ENCODE measurements at places on chromosomes 6 and 20.
A peak's percentile ranks its signal among the peaks of the same experiment; 100 is the strongest.

DNA sequence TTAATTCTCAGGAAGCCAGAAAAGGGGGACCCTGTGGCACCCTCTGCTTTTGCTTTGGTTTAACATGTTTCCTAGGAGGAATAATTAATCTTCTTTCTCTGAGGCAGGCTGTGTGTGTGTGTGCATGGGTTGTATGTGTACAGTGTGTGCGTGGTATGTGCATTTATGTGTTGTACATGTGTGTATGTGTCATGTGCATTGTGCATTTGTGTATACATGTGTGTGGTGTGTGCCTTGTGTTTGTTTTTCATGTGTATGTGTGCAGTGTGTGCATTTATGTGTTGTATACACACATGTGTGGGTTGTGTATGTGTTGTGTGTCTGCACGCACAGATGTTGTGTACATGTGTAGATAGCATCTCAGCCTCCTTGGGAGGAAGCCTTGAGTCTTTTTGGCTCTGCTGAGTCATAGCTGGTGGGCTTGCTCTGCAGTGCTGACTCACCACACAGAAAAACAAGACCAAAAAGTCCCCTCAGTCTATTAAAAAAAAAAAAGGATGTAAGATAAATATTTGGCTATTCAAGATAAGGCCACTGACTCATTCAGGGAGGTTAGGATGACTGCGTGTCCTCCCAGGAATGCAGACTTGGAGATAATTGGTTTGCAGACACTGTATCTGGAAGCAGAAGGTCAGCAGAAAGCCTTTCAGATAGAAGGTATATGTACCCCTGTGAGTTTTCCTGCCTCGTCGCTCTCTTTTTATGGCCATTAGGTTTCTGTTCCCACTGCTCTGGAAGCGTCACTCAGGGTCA, 58.6 kb downstream of the SYNJ2 start:
- DNase-seq = no peak

DNA sequence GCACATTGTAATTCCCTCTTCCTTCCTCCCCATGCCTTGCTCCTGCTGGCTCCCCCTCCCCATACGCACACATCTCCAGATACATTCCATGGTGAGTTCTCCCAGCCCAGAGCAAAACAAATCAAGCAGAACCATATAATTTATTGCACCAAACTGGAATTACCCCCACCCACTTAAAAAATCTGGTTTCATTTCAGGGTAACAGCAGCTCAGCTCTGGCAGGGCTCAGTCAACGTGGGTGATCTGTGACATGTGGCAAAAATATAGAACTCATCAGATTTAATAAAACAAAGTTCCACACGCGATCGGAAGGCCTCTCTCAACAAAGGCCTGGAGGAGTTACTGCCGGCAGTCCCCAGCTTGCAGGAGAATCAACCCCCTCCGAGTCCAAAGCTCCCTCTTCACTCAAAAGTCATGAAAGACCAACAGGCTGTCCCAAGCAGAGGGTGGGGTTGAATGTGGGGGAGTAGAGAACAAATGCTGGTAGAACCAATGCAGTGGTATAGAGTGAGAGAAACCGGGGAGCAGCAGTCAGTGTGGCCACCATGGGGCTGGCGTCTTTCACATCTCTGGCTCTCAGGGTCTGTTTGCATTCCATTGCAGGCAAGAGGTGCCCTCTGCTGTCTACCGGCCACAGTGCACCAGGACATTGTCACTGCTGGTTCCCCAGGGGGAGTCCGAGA, 323.3 kb upstream of the NT5E start:
- peak; percentile 60 for DNase-seq

- no peak for DNase-seq
Observed at GRCh38 chr6:133202610-133203343, 38.4 kb upstream of the EYA4 start.

GRCh38 chr6:105747823-105748405, 338.2 kb upstream of the PRDM1 start:
- no peak for DNase-seq

GRCh38 chr20:32535953-32536823, 48.9 kb downstream of the NOL4L start:
- DNase-seq = peak; percentile 95

- DNase-seq = peak; percentile 52
Observed at GRCh38 chr6:101114703-101115102, 233.6 kb upstream of the ASCC3 start.

DNA sequence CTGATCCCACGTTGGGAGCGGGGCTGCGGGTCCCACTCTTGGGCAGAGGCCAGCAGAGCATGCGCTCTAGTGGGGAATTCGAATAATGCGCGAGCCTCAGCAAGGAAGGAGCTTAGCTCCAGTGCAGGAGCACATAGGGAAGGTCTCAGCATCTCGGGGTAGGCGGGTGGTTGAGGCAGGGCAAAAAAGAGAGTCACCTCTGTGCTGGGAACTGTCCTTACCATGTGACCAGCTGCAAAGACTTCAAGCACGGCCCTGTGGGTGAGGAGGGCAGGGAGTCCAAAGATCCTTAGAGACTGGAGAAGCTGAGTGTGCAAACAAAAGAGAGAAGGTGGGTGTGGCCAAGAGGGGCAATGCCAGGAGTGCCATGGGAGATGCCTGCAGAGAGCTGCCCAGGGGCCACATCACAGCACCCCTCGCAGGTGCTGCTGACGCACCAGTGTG, 79.2 kb upstream of the CD93 start:
- no peak for DNase-seq

DNA sequence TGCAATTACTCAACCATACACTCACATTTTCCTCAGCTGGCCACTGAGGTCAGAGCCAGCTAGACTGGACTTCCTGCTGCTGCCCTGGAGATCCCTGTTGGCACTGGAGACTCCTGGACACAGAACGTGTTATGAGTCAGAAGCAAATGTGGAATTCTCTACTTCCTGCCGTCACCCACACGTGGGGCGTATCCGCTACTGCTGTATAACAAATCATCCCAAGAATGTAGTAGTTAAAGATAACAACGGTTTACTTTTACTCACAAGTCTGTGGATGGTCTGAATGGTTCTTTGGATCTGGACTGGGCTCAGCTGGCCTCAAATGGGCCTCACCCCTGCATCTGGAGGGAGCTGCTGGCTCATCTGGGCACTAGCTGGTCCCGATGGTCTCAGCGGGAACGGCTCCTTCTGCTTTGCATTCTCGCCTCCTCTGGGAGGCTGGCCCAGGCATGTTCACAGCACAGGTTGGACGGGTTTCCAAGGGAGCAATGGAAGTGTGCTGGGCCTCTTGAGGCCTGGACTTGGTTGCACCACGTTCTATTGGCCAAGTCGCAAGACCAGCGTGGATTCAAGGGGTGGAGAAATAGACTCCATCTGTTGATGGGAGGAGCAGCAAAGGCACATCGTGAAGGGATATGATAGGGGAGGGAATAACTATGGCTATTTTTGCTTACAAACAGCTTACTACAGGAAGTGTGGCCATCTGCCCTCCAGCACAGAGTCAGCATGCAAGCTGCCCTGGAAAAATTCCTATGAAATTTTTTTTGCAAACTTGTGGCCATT, 118.5 kb downstream of the SNX5 start:
- DNase-seq = no peak

DNA sequence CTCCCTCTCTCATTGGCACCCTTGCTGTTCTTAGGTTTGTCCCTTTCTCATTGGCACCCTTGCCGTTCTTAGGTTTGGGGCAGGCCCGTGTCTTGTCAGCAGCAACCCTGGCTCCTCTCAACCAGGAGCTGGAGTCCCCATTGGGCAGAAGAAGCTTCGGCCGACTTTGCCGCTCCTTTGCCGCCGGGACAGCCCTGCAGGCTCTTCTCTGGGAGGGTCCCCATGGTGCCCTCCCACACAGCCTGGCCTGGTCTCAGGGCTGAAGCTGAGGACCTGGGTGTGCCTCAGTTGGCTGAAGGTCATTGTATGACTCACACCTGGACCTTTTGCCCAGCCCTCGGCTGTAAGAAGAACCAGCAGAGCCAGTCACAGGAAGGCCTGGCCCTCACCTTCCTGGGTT, 59.6 kb downstream of the PPP1R14C start:
- no peak for DNase-seq

DNA sequence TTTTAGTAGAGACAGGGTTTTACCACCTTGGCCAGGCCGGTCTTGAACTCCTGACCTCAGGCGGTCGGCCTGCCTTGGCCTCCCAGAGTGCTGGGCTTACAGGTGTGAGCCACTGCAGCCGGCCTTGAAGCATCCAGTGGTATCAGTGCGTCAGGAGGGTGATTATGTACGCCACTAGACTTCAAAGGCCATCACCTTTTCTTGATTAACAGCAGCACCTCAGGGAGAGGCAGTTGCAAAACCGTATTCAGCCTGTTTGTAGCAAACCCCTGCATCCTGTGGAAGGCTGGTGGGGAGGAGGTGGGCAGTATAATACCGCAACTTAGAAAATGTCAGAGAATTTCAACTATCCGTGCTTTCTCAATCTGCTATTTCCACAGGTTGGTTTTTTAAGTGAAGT, 27.3 kb upstream of the SHLD1 start:
- no peak for DNase-seq

- no peak for DNase-seq
Observed at GRCh38 chr20:745683-746301, 22.5 kb downstream of the SLC52A3 start.

DNA sequence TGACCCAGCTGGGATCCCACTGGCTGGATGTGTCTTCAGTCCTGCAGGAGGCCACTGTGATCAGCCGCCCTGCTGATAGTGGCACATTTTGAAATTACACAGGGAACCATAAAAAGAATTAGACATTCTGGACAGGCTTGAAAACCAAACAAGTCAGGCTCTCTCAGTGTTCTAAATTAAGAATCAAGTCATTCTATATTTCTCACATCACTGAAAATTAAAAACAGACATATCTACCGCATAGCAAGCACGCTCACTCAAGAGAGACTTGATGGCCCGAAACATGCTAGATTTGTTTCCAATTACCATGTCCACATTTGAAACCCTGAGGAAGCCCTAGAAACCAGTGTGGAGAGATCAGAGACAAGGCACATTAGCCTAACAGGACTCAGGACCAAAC, 57.7 kb downstream of the NFATC2 start:
- no peak for DNase-seq

DNA sequence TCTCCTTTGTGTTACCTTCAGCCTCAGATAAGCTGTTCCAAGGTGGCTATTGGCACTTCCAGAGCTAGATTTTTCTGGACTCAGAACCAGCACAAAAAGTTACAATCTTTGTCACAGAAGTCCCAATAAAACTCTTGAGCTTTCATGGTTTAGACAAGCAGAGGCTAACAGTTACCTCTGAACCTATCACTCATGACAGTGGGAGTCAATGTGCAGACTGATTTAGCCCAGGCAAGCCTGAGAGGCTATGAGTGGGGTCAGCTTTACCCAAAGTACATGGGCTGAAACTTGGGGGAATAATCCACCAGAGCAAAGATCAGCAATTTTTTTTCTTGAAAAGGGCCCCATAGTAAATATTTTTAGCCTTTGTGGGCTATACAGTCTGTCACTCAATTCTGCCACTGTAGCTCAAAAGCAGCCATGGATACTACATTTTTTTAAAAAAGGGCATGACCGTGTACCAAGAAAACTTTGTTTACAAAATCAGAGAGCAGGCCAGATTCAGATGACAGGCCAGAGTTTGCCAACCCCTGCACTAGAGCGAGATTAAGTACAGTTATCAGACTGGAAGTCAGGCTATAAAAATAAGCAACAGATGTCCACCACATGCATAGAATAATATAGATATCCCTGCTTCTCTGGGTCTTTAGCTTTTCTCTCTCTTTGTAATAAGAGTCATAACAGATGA, 20.0 kb downstream of the CCN2 start:
- DNase-seq = no peak

- DNase-seq = no peak
Observed at GRCh38 chr6:22001396-22002027, 295.3 kb downstream of the PRL start.

DNA sequence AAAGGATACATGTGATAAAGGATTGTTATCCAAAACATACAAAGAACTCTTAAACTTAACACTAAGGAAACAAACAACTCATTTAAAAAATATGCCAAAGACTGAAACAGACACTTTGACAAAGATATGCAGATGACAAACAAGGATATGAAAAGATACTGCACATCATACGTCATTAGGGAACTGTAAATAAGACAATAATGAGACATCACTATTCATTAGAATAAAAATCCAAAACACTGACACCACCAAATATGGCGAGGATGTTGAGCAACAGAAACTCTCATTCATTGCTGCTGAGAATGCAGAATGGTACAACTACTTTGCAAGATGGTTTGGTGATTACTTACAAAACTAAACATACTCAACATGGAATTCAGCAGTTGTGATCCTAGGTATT, 156.5 kb upstream of the FOXA2 start:
- DNase-seq = no peak

- peak; percentile 95 for DNase-seq
Observed at GRCh38 chr6:106079961-106080762, 6.0 kb upstream of the PRDM1 start.

DNA sequence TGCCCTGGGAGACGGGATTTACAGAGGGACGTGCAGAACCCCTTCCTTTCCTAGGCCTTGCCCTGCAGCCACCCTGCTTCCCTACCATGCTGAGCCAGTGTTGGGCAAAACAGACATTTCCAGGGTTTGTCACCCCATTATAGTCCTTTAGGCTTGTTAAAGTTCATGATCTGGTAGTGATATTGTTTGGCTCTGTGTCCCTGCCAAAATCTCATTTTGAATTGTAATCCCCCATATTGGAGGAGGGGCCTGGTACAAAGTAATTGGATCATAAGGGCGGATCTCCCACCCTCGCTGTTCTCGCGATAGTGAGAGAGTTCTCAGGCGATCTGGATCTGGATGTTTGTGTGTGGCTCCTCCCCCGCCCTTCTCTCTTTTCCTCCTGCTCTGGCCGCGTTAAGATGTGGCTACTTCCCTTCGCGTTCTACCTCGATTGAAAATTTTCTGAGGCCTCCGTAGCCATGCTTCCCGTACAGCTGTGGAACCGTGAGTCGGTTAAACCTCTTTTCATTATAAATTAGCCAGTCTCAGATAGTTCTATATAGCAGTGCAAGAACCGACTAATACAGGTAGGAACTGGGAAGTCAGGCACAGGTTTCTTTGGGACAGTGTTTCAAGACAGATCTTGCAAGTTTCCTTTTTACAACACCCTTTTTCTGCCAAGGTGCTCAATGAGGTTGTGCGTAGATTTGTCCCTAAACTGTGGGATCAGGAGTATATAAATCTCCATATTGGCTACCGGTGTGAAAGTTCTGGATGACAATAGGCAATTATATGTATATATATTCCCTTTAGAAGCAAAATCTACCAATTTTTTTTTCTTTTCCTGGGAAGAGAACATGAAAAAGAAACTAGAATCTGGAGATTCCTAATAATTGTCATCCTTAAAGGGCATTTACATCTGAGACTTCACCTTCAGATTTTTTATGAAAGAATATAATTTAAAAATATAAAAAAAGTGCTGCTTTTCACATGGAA, 152.1 kb downstream of the SAMD5 start:
- no peak for DNase-seq

DNA sequence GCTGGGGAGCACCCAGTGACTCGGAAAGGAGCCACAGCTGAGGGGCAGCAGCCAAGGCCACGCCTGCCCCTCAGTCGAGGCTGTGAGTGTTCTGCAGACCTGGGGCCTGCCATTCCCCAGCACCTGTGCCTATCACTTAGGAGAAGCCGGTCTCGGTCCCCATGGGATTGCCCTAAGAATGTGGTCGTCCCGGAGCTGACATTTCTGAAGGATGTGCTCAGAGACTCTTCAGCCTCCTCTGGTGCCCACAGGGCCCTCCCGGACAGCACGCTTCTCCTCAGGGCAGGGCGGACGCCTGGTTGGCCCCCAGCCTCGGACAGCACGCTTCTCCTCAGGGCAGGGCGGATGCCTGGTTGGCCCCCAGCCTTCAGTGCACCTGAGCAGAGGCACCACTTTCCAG, 223.9 kb downstream of the ERMARD start:
- DNase-seq = no peak

- no peak for DNase-seq
Observed at GRCh38 chr20:33259371-33259770, 23.6 kb downstream of the BPIFA1 start.

Measured in WERI-Rb-1 (cell line).